Posterior vena cava (tissue), 2 donors: ENCODE measurements at places on chromosomes 7 and 10. TPM values are rescaled to one million over a fixed set of nuclear protein-coding genes. Genes with fewer than 3 reads are reported as not detected.

Gene ACSL5
- total RNA-seq, result 13.1 TPM

Gene SMKR1
- total RNA-seq, result not detected

Gene RASA4B
- total RNA-seq, result 17.6 TPM

Gene DENND2A
- total RNA-seq, result 13.7 TPM

Gene FKBP14
- total RNA-seq, result 27.9 TPM

Gene IFIT1B
- total RNA-seq, result 0.14 TPM

Gene ARHGEF35
- total RNA-seq, result 7.7 TPM

Gene SMO
- 8.5 TPM for total RNA-seq

DNA sequence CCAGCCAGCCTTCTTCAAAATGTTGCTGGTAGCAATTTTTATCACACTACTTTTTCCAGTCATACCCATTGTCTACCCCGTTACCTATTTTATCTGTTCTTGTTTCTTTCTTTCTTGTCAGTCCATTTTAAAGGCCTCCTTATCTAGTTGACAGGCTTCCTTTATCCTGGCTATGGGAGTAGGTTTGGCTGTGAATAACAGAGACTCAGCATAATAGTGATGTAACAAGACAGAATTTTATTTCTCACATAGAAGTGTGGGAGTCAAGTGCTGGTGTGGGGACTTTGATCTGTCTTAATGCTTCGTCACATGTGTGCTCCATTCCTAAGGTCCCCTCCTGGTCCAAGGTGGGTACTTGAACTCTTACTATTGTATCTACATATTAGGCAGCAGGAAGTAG lies 283.6 kb downstream of the EXOC4 start:
- no peak for DNase-seq

- peak; percentile 91 for DNase-seq
Observed at GRCh38 chr10:26725837-26726727, 28.6 kb downstream of the PDSS1 start.

DNA sequence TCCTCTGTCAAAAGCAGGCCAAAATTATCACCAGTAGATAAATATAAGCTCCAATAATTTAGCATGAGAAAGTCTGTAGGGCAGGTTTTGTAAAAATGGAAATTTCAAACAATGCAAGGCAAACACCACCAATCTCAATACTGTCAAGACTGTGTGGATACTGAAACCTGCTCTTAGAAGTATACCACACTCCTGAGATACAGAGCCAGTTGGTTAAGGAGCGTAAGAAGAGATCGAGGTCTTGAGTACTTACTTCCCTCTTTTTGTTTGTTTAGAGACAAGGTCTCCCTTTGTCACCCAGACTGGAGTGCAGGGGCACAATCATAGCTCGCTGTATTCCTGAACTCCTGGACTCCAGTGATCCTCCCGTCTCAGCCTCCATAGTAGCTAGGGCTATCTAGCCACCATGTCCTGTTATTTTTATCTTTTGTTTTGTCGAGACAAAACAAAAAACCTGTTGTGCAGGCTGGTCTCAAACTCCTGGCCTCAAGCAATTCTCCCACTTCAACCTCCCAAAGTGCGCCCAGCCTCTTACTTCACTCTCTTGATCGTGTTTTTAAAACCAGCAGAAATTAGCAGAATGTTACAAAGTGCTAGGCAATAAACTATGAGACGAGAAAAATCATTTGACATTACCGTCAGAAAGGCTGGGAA lies 205.7 kb downstream of the PARD3 start:
- no peak for DNase-seq

- DNase-seq, result no peak
Observed at GRCh38 chr10:4176500-4177281, 391.7 kb upstream of the KLF6 start.

DNA sequence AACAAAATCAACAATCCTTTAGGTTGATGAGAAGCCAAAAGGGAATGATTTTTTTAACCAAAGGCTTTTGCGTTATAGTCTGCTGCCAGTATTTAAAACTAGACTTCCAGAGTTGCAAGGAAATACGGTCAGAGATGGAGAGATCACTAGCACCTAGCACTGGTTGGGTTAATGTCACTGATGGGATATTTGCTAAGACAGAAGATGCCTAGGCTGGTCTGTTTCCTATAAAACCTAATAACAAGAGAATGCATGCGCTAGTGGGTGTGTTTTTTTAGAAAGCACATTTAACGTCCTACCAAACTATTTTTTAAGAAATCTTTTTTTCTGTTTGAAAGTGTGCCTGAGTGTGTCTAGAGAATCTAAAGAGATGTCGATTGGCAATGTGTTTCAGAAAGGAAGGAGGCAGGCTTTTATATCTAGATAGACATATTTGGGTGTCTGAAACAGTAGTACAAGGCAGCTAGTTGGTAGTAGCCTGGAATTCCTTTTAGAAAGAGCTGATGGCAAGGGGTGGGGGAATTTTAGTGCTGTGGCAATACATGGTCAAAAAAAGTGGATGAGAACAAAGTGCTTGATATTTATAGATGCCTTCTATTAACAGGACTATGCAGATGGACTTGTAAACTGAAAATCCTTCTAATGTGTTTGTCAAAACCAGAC lies 863 bp downstream of the CALD1 start:
- DNase-seq, result no peak

DNA sequence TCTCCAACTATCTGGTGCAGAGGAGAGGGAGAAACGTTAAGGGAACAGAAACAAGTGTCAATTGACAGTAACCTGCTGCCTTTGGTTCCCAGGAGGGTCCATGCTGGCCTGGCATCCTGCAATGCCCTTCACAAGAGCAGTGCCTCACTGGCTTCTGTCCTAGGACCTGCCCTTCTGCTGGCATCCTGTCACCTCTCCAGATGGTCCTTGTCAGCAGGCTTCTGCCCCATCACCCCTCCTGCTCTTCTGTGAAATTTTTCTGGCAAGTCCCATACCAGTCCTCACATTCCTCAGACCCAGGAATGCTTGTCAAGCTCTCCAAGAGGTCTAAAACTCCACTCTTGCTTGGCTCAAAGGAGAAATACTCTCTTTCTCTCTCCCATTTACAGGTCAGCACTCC lies 34.2 kb downstream of the C10orf67 start:
- DNase-seq, result no peak

DNA sequence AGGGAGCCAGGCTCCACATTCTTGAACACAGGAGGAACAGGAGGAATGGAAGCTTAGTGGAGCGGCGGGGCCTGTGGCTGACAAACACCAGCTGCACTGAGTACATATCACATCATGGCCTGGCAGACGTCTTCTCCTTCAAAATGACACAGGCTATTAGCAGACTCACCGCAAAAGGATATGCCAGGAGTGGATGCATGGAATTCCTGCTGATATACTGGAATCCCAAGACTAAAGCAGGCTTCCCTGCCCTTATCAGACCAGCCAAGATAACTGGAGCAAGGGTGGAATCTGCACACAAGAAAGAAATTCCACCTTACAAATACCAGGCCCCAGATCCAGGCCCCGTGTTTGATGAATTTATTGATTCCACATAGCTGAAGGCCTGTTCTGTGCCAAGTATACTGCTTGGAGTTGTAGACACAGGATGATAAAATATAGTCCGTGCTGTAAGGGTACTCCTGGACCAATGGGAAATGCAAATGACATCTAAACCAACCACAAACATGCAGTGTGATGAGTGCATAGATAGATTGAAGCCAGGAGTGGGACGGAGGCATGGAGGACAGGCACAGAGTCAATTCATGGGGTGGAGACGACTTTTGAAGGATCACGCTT lies 480.5 kb upstream of the ZMIZ1 start:
- DNase-seq, result no peak

DNA sequence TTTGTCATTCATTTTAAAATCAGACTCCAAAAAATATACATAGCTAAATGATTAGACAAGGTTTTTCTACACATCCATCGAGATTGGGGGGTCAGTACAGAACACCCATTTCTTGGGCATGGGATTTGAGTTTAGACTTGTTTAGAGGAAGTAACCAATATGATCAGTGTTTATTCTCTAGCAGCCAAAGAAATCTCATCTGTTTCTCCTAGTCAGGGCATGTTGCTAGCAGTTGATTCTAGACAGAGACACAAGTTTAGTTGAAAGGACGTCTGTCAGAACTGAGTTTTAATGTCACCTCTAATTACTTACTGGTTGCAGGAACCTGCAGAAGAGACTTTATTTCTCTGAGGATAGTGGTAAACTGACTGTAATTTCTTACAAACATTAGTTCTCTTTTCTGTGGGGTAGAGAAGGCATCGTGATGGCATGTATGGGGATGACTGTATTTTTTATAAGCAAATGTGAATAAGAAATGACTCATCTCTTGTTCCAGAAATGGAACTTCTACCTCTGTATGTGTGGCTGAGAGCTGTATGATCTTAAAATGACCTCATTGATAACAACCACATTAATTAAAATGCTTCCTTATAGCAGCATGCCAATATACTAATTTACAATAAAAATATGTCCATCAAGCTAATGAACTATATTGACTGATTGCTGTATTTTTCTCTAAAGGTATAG lies 30.6 kb upstream of the RHOBTB1 start:
- DNase-seq, result no peak

GRCh38 chr10:104487794-104488438 lies 134.3 kb downstream of the CFAP58 start:
- no peak for DNase-seq

DNA sequence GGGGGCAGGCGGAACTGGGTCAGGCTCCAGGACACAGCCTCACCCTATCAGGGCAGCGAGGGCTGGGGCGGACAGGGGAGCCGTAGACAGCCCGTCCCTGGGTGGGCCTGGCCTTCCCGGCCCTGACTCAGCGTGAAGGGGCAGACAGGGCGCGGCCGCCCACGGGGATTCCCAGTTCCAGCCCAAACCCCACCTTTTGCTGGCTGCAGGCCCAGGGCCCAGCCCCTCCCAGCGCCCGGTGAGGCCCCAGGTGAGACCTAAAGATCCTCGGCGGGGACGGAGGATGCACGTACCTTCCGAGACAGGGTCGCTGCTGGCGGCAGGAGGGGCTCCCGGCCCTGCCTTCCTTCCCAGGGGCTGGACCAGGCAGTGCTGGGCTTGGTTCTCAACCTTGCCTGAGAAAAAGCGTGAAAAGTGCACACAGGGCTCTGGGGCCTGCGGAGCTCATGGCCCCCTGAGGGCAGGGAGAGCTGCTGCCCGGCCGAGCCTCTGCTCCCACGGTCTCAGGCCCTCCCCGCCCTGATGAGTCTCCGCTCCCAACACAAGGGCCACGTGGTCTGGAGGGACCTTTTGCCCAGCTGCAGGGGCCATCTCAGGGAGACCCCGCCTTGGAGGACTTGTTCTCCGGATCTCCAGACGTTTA lies 43.9 kb upstream of the DNAJB6 start:
- no peak for DNase-seq

GRCh38 chr7:82810558-82811259 lies 352.0 kb downstream of the PCLO start:
- no peak for DNase-seq

DNA sequence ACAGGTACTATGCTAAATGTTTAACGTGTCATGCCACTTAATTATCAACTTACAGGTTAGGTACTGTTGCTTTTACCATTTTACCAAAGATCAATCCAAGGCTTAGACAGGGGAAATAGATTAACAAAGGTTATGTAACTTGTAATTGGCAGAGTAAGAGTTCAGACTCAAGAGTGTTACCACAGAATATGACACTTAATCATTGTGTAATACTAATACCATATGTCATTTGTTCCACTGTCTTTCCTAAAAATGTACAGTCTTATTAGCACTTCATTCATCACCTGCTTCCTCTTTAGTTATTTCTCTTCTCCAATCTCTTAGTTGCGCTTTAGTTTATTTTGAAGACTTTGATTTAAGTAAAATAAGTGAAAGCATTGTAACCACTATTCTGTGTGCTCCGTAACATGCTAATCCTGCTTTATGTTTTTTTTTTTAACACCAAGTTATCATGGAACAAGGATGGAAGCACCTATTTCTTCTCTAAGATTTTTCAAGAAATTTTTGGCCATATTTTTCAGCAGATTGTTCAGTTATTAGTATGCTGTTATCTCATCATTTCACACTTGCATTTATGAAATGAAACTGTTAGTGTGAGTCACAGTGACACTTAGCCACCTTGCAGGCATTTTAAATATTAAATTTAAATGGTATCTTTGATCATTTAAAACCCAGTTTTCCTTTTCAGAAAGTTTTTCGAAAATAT lies 197.3 kb downstream of the PHF14 start:
- DNase-seq, result no peak

DNA sequence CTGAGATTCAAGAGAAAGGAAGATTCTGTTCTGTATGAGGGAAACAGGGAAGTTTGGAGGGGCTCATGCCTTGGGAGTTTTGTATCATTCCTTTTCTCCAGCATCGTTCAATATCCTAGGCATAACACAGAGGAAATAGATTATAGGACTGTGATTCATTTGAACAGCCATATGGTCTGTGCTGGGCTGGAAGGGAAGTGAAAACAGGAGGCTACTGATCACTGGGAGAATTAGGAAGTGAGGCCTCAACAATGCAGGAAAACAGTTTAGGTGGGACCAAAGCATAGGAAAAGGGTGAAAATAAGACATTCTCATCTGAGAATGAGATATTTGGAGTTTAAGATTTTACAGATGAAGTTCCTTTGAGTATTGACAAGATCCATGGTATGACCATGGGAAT lies 70.7 kb upstream of the MKX start:
- no peak for DNase-seq

DNA sequence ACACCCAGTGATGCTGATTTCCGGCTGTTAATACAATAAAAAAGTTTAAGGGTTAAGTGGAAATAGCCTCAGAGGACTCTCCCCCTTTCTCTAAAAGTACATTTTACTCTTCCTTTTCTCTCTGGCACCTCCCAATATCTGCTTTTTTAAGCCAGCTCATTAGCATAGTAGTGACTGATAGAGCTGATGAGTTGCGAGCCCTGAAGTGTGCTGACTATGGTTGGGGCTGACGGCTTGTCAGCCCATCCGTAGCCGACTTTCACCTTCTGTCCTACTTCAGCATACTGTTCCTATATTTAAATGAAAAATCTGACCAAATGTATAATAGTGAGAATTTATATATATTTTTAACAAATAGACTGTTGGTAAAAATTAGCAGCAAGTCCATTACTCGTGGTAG lies 80.0 kb downstream of the SHH start:
- DNase-seq, result no peak

- DNase-seq, result no peak
Observed at GRCh38 chr10:11150879-11151415, 133.3 kb downstream of the CELF2 start.

DNA sequence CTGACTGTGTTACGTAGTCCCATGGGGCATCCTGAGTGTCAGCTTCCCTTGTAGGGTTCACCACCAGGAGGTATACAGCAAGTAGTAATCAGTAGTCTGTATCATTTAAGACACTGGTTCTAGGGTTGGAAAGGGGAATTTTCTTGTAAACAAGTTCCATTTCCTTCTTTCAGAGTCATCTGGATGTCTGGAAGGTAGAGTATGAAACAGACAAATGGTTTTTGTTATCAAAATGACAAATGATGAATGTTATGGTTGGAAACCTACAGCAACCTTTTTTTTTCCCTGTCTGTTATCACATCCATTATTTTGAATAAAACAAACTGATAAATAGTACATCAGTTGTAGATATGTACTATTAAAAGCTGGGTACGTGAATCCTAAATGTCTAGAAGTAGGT lies 19.1 kb downstream of the SEMA3A start:
- no peak for DNase-seq
